EH (cell line): ENCODE measurements at places on chromosomes 4 and X.

- peak; percentile 54 for DNase-seq
Observed at GRCh38 chrX:56726605-56727004, 2.4 kb upstream of the NBDY start.

GRCh38 chr4:17995165-17995564, 26.4 kb downstream of the LCORL start:
- DNase-seq = no peak

DNA sequence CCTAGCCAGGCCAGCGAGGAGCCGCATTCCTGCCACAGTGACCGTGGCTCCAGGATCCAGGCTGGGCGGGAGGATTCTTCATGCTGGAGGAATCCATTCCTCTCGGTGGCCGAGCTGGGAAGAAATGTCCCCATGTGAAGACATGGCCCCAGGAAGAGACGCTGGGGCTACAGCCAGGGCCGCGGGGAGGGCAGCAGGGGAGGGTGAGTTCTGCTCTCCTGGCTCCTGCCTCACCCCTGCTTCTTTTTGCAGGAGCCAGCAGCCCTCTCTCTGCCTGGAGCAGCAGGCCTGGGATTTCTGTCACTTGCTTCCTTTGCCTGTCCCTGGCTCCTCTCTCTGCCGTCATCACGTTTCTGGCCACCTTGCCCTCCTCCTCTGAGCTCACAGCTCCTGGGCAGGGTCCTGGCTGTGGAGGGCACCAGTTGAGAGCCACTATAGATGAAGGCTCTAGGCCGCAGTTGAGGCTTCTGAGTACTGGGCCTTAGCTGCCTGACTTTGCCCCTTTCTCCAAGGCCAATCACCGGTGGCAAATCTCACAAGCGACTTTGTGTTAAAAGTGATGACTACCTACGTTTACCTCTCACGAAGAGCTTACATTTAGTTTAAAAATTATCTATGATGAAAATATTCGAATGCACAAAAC, 48.3 kb downstream of the ENPP6 start:
- no peak for DNase-seq

GRCh38 chr4:153479101-153479500, 12.9 kb downstream of the TMEM131L start:
- no peak for DNase-seq

DNA sequence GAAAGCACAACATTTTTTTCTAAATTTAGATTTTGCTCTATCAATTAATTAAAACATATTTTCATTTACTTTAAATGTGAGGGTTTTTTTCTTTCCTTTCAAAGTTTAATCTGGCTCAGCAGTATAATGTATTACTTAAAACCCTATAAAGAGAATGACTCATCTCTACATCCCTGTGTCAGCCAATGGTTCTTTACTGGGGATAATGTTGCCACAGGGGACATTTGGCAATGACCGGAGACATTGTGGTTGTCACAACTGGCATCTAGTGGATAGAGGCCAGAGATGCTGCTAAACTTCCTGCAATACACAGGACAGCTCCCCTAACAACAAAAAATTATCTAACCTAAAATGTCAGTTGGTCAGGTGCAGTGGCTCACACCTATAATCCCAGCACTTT, 53.8 kb downstream of the SYNPO2 start:
- peak; percentile 84 for DNase-seq

GRCh38 chr4:151948351-151949016, 187.7 kb upstream of the GATB start:
- peak; percentile 69 for DNase-seq

GRCh38 chr4:58560736-58561135, 1450.6 kb upstream of the IGFBP7 start:
- DNase-seq = no peak

- no peak for DNase-seq
Observed at GRCh38 chr4:69044247-69044646, 52.0 kb upstream of the UGT2B7 start.

- DNase-seq = no peak
Observed at GRCh38 chr4:162016991-162017390, 146.8 kb downstream of the FSTL5 start.

GRCh38 chr4:1549638-1550035, 134.5 kb downstream of the FAM53A start:
- no peak for DNase-seq

DNA sequence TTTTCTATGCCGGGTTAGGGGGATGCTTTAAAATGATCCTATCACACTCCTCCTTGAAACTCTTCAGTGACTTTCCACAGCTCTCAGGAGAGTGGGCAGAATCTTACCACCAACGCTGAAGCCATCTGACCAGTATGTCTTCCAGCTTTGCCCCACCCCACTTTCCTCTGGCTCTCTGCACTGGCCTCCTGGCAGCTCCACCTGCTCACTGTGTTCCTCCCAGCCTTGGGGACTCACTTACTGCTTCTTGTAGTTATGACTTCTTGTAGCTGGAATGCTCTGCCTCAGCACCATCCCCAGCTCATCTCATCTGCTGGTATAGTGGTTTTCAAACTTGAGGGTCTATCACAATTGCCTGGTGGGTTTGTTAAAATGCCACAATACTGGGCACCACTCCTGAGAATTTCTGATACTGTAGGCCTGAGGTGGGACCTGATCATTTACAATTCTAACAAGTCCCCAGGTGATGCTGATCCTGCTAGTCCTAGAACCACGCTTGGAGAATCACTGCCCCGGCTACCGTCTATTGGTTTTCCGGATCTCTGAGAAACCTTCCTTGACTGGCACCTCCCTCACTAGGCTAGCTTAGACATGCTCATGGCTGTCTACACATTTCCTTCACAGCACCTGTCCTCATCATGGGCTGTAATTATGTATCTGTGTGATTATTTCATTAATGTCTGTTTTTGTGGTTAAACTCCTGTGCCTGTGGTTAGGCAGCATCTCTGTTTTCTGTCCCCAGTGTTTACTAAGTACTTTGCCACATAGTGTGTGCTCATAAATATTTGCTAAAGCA, 152.2 kb downstream of the MGST2 start:
- DNase-seq = no peak
